Activated CD8-positive, alpha-beta memory T cell treated with anti-CD3 and anti-CD28 coated beads, Interleukin-2, amount 50 U/mL, for 4 hours (primary cell): ENCODE measurements at places on chromosomes 11 and 22.

DNA sequence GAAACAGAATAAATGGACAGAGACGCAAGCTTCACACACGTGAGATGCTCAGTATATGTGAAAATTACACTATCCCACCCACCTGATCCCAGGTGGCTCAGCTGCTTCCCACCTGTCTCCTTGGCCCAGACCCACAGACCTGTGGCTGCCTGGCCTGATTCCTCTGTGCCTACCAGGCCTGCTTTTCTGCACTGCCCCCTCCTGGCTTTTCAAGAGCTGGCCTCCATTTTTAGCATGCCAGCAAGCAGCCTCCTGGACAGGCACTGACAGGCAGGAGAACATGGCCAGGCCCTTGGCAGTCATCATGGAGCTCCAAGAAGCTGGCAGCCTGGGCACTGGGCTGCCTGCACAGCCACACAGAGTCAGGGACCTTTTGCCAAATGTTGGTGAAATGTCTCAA, 79.5 kb upstream of the HMGXB4 start:
- DNase-seq = no peak

GRCh38 chr22:19703869-19704268, 10.4 kb upstream of the SEPTIN5 start:
- no peak for DNase-seq

DNA sequence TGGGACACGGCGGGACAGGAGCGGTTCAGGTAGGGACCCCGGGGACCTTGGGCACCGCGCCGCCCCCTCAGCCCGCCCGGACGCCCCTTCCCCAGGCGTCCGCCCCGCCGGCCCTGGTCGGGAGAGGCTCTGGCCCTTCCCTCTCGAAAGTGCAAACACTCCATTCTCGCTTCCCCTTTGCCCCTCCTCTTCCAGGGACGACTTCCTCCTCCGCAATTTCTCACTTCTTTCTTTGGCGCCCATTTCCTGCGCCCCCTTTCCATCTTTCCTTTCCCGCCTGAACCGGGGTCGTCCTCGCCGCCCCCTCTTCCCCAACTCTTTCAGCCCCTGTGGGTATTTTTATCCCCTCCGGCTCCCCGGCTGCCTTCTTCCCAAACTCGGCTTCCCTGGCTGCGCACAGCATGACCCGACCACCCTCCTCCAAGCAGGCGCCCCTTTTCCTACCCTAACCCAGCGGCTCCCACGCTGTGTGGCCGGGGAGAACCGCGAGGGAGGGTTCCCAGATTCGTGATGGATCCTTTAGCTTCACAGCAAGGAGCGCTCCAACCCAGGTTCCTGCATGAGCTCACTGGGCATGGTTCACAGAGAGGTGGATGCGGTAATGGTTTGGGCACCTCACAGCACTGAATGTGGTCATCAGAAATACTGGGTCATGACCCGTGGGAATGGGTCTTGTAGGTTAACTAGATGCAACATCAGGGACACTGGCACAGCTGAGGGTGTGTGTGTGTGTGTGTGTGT, 689 bp downstream of the RAB39A start:
- no peak for DNase-seq

DNA sequence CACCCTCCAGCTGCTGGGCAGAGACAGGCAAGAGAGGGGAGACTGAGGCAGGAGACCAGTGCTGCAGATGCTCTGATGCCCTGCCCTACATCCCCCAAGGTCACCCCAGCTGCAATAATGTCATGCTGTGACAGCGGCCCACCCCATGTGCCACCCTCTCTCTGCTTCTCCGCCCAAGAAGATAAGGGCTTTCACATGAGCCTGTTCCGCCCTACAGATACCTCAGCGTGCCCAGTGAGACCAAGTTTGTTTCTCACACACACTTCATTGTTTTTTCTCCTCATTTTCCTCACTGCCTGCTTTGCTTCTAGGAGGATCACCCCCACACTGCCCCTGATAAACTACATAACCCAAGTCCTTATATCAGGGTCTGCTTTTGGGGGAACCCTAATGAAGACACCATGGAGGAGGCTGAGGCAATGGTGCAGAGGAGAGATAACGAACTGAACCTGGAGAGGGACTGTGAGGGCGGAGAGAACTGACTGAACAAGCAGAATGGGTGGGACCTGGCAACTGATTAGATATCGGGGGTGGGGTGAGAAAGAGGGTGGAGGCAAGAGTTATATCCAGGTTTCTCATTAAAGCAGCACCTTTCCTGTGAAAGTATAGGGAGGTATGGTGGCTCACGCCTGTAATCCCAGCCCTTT, 37.5 kb upstream of the TSKU start:
- DNase-seq = no peak

GRCh38 chr11:117837070-117837776, 12.7 kb upstream of the FXYD2 start:
- no peak for DNase-seq

- no peak for DNase-seq
Observed at GRCh38 chr11:12868315-12869073, 140.6 kb upstream of the RASSF10 start.

GRCh38 chr11:128246810-128247594, 340.4 kb downstream of the ETS1 start:
- no peak for DNase-seq

DNA sequence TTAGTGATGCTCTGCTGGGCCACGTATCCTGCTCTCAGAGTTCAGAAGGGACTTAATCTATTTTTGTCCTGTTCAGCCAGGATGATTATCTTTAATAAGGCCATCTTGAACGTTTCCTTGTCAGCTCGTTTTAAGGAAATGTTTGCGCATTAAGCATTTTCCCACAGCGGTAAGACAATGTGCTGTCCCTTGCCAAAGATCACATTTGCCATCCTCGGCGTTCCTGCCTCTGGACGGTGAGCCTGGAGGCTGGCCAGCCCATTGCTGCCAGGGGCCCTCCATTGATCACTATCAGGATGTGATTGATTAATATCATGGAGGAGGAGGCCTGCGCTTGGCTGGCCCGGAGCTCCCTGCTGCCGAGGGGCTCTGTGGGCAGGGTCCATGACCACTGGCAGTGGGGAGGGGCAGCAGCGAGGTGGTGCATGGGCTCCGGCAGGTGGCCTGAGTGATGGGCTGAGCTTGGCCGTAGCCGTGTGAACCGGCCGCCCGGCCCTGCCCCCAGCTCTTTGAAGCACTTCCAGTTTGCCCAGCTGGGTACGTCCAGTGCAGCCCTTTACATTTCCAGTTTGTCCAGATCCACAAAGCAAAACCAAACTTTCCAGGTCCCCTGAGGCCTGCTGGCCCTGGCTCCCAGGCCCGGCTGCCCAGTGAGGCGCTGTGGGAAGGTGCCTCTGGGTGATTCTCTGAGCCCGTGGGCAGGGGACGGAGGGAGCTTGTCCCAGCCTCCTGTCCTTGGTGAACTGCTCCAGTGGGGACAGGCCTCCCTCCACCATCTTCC, 49.5 kb upstream of the SMIM38 start:
- DNase-seq = no peak

GRCh38 chr22:25146307-25146706, 53.4 kb upstream of the CRYBB3 start:
- no peak for DNase-seq

DNA sequence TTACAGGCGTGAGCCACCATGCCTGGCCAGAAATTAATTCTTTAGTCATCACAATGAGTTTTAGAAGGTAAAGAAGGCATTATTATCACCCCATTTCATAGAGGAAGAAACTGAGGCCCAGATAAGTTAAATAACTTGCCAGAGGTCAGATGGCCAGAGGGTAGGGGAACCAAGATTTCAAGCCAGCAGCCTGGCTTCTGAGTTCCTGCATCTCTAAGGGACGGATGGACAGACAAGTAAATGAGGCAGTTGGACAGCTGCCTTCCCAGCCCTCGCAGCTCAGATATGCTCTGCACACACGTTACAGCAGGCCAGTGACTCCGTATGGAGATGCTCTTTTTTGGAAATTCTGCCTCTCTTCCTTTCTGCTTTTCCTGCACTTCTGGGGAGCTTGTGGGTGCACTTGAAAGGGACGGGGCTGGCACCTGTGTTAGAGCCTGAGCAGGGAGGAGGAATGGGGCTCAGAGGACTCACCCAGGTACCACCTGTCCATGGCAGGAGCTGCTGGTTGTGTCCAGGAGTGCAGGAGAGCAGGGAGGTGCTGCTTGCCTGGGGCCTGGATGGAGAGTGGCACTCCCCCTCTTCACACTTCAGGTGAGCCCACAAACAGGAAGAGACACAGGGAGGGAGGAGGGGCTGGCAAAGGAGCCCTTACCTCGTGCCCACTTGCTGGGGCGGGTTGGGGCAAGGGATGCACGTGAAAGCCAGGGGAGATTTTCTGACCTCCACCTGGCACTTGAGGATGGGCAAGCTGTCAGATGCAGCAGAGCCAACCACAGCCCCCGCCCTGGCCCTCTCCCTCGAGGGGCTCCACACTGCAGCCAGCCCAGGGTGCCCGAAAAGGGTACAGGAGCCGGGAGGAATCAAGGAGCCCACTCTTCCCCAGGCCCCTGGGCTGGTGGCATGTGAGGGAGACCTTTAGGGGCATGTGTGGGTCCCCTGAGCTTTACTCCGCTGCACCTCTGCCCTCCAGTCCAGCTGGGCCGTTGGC, 3.3 kb upstream of the FXYD2 start:
- no peak for DNase-seq

GRCh38 chr11:12066799-12067508, 43.4 kb upstream of the MICAL2 start:
- DNase-seq = no peak

DNA sequence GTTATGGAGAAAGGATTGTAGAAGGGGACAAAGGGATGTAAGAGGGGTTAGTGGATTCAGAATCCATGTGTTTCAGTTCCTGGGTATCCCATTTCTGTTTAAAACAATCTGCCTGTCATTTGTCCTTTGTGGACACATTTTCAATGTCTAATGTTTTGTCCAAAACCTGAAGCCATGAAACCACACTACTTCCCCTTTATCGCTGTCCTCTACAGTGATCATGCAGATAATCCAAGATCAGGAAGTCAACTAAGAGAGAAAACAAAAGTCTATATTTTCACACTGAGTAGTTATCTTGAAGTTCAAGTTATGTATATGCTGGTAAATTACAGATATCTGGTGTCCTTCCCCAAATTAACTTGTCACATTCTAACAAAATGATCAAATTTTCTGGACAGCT, 457.0 kb downstream of the NTM start:
- DNase-seq = no peak

DNA sequence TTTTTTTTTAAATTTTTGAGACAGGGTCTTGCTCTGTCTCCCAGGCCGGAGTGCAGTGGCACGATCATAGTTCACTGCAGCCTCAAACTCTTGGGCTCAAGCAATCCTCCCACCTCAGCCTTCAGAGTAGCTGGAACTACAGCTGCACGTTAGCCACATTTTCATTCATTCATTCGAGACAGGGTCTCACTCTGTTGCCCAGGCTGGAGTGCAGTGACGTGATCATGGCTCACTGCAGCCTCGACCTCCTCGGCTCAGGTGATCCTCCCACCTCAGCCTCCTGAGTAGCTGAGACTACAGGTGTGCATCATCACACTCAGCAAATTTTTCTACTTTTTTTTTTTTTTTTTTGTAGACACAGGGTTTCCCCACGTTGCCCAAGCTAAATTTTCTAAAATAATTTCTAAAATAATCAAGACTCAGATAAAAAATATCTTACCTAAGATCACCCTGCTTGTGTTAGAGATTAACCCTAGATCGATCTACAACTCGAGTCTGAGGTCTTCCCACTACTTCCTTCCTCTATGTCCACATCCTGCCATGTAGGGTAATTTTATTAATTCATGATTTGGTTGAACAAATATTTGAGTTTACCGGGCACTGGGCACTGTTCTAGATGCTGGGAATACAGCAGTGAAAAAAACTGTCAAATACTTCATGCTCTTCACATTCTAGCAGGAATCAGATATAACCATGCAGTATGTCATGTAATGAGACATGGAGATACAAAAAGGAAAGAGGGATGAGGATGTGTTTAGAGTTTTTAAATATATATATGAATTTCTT, 15.1 kb downstream of the EIF4G2 start:
- no peak for DNase-seq

DNA sequence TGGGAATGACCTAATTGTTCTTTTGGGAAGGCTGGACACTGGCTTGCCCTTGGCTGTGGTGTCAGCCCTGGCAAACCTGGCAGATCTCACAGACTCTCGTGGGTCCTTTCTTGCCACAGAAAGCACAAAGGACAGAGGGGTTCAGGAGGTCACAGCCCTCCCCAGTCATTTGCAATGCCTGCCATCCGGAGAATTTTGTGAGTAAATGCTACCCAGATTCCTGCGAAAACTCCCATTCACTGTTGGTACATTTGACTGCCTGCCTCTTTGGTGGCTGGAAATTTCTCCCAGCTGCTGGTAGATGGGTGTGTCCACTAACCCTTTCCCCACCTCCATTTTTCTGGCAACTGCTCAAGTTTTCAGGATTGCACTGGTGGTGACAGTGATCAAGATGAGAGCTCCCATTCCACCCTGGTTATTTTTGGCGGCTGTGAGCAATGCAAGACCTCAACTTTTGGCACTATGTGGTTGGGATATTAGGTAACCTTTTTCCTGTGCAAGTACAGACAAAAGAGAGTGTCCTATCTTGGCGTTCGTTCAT, 155.7 kb downstream of the NAV2 start:
- no peak for DNase-seq

GRCh38 chr11:129596351-129596750, 219.3 kb upstream of the TMEM45B start:
- DNase-seq = no peak

DNA sequence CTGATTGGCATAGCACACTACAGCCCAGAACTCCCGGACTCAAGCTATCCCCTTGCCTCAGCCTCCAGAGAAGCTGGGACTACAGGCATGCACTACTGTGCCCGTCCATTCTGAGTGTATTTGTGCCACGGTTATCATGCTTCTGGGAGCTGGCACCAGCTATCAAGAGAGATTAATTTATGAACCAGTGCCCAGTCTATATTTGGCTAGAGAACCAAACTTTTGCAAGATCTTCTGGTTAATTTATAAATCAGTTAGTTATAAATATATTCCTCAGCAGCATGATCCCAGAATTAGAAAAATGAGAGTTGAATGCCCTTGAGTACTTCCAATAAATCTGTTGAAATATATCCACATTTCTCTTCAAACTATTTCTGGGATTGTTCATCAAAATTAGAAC, 67.5 kb upstream of the OR5AN1 start:
- DNase-seq = no peak

- DNase-seq = no peak
Observed at GRCh38 chr11:105975128-105975527, 46.9 kb downstream of the MSANTD4 start.

DNA sequence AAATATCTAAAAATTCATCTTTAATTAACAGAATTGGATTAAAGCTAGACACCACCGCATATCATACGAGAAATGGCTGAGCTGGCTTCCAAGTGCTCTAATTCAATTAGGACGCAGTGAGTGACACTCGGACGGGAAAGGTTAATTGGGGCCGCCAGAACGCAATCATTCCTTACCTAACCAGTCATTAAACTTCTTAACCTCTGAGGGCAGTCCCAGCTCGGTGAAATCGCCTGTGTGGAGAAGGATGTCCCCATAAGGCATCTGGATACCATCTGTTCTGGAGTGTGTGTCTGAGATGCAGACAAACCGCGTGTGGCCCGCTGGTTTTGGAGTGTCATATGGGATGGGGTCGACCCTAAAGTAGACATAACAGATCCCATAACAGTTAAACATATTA, 50.3 kb downstream of the MPPED2 start:
- no peak for DNase-seq

- no peak for DNase-seq
Observed at GRCh38 chr11:118147502-118147901, 5.1 kb downstream of the SCN4B start.

GRCh38 chr11:79369055-79369454, 71.8 kb downstream of the TENM4 start:
- no peak for DNase-seq
